ENCODE measurements at places on chromosomes 3 and 15.
A peak's percentile ranks its signal among the peaks of the same experiment; 100 is the strongest.

DNA sequence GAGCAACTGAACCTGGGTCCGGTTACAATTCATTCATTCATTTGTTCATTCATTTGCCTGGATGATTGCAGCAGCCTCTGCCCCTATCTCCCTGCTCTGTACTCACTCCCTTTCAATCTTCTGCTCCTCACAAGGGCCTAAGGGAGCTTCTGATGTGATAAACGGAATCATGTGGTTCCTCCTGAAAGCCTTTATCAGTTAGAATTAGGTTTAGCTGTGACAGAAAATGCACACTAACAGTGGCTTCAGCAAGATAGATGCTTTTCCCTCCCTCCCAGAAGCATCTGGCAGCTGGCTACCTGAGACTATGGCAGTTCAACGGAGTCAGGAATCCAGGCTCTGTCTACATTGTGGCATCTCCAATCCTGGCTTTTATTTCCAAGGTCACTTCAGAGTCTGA lies 196.0 kb downstream of the ADAMTS9 start:
- no peak for DNase-seq

GRCh38 chr15:31474059-31474868 lies 147.6 kb downstream of the KLF13 start:
- no peak for DNase-seq

- DNase-seq = peak; percentile 18
These were observed 333.0 kb upstream of the SEMA6D start for GRCh38 chr15:47384341-47384740.

- DNase-seq = no peak
These were observed 35.1 kb downstream of the DAZL start for GRCh38 chr3:16570113-16570512.

DNA sequence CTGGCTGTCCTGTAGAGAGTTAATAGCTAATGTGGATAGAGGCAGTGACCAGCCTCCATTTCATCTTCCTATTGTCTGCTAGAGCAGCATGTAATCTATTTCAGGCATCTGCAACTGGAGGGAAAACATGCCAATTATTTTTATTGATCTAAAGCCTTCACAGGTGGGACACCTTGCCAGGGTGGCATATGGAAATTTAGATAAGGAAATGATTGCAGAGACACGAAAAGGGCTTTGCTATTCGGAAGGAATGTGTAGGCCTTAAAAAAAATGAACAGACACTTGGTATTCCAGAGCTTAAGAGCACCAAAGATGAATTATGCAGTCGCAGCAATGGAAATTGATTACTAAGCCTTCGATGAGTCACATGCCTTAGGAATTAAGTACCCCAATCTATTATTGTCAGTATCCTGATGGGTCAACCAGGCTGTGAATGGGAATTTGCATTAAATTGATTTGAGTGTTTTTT lies 454.7 kb downstream of the SQOR start:
- DNase-seq = no peak

DNA sequence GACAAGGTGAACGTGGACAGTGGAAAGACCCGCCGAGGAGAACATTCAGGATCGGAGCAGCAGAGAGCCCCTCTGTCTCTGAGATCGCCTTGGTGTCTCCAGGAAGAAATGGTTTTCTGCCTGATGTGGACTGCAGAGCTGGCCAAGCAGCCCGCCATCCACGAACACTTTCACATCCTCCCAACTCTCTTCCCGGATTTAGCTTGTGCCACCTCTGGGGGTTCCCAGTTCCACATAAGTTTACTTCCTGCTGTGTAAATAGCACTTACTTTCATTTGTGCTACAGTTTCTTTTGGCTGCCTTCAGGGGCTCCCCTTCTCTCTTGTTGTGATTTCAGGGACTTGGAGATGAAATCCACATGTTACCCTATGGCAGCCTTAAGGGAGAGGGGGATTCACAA lies 48.4 kb downstream of the SEMA5B start:
- no peak for DNase-seq

DNA sequence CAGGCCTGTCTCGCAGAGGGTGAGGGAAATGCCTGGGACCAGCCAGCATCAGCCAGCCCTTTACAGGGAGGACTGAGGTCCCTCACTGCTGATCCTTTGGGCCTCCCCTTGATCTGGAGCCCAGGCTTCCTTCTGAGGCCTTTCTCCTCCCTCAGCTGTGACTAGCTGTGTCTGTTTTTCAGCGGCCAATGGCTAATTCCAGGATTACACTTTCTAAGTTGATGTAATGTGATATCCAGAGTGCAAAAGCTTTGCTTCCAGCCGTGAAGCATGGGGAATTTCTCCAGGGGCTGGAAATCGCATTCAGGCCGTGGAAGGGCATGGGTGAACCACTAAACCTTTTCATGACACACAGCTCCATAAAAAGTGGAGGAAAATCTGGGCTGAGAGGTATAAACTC lies 157.6 kb downstream of the SHQ1 start:
- peak; percentile 3 for DNase-seq

- DNase-seq = no peak
These were observed 459.2 kb upstream of the ARRDC4 start for GRCh38 chr15:97501291-97501690.

DNA sequence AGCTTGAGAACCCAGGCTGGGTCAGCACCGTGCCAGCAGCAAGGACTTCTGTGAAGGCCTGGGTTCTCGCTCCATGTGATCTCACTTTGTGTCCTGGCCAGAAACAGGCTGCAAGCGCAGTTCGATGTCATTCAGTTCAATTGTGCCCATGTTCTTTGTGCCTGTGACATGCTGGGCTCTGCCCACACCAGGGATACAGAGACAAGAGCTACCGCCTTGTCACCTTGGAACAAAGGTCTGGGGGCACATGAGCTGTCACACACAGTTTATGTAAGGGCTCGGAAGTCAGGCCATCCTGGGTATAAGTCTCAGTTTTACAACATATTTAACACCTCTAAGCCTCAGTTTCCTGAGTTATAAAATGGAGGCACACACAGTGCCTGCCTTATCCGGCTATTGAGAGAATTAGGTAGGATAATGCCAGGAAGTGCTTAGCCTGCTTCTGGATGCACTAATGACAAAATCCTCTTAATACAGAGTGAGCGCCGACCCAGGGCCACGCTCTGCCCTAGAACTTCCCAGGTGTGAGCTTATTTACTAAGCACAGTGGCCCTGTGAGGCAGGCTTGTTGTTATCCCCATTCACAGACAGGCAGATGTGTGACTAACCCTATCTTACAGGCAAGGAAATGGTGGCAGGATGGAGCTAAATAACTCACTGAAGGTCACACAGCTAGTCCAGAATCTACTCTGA lies 50.4 kb upstream of the LIMD1 start:
- DNase-seq = no peak

DNA sequence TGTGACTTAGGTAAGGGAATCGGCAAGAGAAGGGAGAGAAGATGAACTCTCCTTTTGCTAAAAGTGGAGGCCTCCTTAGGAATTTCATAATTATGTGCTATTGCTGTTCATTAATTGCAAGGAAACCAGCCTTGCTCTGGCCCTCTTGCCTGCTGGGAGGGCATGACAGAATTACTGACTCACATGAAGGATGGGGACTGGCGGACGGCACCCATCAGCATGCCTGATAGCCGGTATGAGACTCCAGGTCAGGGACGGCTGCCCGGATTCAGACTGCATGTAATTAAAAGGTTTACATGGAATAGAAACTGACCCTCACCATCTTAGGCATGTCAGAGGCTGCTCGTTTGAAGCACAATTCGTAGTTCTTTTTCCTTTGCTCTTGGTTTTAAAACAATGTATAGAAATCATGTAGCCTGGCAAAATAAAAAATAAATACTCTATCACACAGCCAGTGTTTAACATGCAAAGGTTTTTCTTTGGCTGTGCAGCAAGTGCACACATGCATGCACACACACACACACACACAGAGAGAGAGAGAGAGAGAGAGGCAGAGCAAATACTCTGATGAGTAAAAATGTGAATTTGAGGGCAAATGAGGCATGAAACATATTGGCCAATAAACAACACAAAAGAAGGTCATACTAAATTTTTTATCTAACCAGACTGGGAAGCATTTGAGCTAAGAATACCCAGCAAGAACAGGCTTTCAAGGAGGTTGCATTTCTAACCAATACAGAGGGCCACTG lies 82.7 kb downstream of the FOXB1 start:
- DNase-seq = no peak

DNA sequence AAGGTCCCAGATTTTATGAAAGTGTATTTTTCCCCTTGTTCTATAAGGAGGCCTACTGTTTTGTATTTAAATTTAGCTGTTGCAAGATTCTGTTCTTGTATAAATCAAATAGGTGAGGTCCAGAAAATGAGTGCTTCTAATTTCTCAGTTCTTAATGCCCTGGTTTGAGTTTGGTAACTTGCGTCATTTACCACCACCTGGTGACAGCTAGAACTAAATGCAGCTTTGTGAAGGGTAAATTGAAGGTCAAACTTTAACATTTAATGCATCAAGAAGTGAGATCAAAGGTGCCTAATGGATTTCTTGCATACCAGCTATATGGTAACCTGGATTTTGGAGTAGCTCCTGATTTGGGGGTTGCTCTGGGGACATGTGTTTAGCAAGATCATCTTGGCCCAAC lies 50.7 kb upstream of the POLR2M start:
- no peak for DNase-seq

DNA sequence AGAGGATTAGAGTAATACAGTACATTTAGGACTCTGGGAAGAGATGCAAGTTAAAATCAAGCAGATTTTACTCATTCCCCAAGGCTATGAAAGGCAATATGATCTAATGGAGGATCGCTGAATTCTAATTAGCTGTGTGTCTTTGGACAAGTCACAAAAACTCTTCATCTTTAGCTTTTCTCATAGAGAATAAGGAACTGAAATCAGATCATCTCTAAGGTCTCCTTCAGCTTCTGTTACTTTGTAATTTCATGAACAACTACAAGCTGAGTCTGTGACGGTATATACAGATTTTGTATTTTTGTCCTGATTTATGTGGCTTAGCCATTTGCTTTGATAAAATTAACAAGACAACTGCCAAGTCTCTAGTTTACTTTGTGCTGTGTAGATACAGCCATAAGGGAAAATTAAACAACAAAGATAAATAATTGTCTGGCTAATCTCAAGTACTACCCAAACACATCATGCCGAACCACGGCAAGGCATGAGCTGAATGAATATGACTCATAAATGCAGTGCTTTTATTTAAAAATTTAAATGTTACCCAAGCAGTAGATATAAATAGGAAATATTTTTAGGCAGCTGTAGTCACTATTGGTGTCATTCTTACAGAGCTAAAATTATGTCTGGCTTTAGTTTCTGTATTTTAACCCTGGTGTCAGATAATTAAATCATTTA lies 81.5 kb downstream of the GAP43 start:
- DNase-seq = peak; percentile 34

- DNase-seq = no peak
These were observed 11.8 kb downstream of the DPH3 start for GRCh38 chr3:16252988-16253387.

DNA sequence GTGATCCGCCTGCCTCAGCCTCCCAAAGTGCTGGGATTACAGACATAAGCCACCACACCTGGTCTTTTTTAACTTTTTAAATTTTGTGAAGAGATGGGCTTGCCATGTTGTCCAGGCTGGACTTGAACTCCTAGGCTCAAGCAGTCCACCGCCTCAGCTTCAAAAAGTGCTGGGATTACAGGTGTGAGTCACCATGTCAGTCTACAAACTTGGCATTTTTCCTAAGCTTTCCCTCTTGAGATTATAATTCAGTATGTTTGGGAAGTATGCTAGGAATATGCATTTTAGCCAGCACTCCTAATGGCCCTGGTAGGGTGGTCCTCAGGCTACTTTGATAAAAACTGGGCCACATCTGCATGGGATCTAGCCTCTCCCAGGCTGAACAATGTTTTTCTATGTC lies 4.4 kb downstream of the WDR73 start:
- DNase-seq = no peak

DNA sequence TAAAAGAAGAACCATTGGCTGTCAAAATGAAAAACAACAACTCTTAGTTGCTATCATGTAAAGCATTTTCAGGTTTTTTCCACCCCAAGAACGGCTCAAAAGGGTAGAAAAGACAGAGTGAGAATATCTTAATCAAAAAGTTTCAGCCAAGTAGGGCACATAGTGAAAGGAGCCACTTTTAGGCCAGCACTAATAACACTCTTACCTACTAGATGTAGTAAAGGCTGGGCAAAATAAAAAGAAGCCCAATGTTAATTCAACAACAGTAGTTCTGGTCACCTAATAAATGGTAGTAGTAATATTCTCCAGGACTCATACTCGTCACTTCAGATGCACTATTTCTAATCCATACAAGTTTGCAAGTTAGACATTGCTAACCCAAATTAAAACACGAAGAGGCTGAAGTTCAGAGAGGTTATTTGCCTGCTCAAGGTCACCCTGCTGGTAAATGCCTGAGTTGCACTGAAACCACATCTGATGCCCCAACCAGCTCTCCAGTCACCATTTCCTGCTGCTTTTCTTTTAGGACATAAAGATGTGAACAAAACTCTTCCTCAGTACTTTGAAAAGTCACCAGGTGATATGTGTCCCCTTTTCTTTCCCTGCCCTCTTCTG lies 7.5 kb downstream of the GOLIM4 start:
- DNase-seq = no peak

DNA sequence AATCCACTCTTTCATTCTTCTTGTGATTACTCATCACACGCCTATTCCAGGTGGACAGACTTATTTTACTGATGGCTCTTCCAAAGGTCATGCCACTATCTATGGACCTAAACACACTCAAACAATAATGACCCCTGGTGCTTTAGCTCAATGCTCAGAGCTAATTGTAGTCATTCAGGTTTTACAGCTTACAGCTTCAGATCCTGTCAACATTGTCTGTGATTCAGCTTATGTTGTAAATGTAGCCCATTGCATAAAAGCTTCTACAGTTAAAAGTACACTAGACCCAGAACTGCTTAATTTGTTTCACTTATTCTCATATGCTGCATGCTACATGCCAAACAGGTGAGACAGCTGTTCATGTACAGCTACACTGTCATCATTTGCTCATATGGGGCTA lies 49.2 kb downstream of the LSM3 start:
- peak; percentile 52 for DNase-seq

GRCh38 chr15:86522721-86523120 lies 443.1 kb downstream of the AGBL1 start:
- DNase-seq = no peak

DNA sequence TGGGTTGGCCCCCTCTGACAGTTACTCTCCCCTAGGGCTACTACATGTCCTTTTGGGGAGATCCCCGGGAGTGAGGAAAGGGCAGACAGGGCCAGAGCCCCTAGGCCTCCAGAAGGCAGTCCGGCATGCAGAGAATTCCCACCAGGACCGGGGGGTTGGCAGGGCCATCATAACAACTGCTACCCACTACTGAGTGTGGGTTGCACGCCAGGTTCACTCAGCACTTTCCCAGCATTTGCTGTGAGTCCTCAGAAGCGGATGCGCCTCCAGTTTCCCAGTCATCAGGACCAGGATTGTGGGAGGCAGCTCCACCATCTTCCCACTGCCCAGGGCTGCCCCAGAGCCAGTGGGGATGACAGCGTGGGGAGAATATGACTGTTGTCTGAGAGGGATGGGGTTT lies 51.2 kb upstream of the HERC1 start:
- DNase-seq = no peak

GRCh38 chr3:106242781-106243180 lies 374.0 kb upstream of the CBLB start:
- DNase-seq = no peak
